Sigmoid colon (tissue), 7 donors: ENCODE measurements at places on chromosomes 3 and 15. TPM values are rescaled to one million over a fixed set of nuclear protein-coding genes. Genes with fewer than 3 reads are reported as not detected.

DNA sequence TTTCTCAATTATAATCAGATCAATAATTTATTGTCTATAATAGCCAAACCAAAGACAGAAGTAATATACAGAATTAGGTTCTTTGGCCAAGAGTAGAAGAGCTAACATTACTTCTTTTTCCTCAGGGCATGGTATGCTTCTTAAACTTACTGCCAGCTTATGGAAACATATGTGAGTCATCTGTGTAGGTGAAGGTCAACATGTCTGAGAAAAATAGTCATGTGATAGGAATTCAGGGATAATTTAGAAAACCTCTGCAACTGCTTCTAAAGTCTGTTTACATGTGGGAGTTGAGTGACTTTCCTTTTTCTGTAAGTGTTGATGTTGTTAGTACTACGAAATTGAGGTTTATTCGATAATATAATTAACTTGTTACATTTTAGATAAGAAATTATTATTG is 19.2 kb upstream of the MAP6D1 start:
- no peak overlapping the region for H3K27ac ChIP-seq
- no peaks in the 10 kb centered on the region for H3K4me1 ChIP-seq
- H3K4me3 ChIP-seq: no peak overlapping the region
- no peak for DNase-seq
- peaks cover 82% of the 10 kb centered on the region for H3K36me3 ChIP-seq

- H3K27ac ChIP-seq: no peak overlapping the region
- no peaks in the 10 kb centered on the region for H3K4me1 ChIP-seq
- H3K36me3 ChIP-seq: no peaks in the 10 kb centered on the region
- no peak overlapping the region for H3K4me3 ChIP-seq
- H3K27me3 ChIP-seq: no peaks in the 10 kb centered on the region
Observed at GRCh38 chr3:4416427-4416945, 50.6 kb downstream of the SUMF1 start.

DNA sequence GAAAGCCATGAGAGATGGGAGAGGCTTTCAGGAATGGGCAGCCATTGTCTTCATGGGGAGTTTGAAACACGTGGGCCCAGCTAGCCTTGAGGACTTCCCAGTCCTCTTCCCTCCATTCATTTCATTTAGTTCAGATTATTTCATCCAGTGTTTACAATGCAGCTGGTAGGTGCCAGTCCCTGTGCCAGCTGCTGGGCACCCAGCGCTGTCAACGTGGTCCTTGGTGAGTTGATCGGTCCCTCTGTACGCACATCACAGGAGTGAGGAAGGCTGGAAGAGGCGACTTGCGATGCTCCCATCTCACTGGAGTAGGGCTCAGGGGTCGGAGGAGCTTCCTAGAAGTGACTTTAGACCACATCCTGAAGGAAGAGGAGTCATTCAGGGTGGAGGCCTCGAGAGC is 206.4 kb upstream of the BHLHE40 start:
- peaks cover 23% of the 10 kb centered on the region for H3K4me1 ChIP-seq
- H3K4me3 ChIP-seq: no peak overlapping the region
- H3K36me3 ChIP-seq: peaks cover 8% of the 10 kb centered on the region
- H3K27me3 ChIP-seq: no peaks in the 10 kb centered on the region

DNA sequence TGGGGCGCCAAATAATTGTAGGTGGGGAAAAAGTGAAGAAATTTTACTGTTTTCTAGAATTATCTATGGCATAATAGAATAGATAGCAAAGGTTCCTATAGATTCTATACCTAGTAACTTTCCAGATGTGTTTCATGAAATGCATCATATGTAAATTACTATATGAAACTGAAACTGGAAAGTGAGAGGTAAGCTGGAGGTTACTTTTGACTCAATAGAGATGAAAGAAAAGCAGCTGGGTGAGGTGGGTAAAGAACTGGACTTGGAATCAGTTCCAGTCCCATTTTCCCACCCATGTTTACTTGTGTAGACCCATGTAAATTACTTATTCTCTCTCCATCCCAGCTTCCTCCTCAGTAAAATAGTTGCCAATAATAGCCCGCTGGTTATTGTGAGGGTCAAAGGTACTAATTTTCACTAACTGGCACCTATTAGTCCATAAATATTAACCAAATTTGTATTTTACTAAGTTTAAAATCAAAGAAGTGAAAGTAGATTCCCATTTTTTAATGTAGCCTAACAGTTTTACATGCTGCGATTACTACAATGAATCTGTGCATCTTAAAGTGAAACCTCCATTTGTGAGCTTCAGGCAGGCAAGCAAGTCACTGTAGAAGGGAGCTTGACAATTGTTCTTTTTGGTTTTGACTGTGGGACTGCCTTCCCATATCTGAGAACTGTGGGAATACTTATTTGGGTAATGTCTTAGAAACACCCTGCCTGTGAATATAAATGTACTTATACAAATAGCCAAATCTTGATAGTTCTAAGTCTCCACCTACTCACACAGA is 312.1 kb downstream of the SLC9A9 start:
- H3K27ac ChIP-seq: peak overlapping the region; percentile 48
- no peak overlapping the region for H3K4me3 ChIP-seq
- DNase-seq: no peak

GRCh38 chr3:181578743-181579142 is 133.0 kb upstream of the SOX2 start:
- no peaks in the 10 kb centered on the region for H3K36me3 ChIP-seq
- no peak overlapping the region for H3K4me3 ChIP-seq
- no peaks in the 10 kb centered on the region for H3K27me3 ChIP-seq
- H3K4me1 ChIP-seq: no peaks in the 10 kb centered on the region
- H3K27ac ChIP-seq: no peak overlapping the region
- no peak for DNase-seq

- H3K36me3 ChIP-seq: no peaks in the 10 kb centered on the region
- H3K27ac ChIP-seq: no peak overlapping the region
- peaks cover 39% of the 10 kb centered on the region for H3K27me3 ChIP-seq
Observed at GRCh38 chr3:5347486-5347885, 160.0 kb downstream of the EDEM1 start.

GRCh38 chr3:150519026-150519425 is 27.3 kb downstream of the SERP1 start:
- DNase-seq: no peak
- H3K27ac ChIP-seq: no peak overlapping the region
- H3K4me3 ChIP-seq: no peak overlapping the region
- H3K27me3 ChIP-seq: no peaks in the 10 kb centered on the region
- no peaks in the 10 kb centered on the region for H3K4me1 ChIP-seq

DNA sequence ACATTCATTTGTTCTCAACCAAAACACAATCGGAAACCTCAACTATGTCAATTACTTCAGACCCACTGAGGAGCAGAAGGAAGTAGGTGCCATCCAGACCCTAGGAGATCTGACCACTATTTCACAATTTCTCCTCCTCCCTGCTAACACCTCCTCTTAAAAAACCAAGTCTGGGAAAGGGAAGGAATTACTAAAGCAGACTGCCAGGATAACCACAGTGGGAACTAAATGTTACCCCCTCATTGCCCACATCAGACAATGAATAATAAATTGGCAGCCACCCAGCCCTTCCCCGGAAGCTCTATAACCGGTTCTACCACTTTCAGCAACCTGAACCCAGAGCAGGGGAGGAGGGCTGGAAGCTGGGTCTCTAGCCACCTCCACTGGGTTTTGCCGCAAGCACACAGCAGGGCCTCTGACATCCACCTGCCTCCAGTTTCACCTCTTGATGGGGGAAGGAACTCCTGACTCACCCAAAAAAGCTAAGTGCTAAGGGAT is 17.6 kb downstream of the C15orf62 start:
- H3K36me3 ChIP-seq: no peaks in the 10 kb centered on the region
- no peak overlapping the region for H3K27ac ChIP-seq
- H3K27me3 ChIP-seq: no peaks in the 10 kb centered on the region
- peak; percentile 61 for DNase-seq
- peaks cover 5% of the 10 kb centered on the region for H3K4me1 ChIP-seq

DNA sequence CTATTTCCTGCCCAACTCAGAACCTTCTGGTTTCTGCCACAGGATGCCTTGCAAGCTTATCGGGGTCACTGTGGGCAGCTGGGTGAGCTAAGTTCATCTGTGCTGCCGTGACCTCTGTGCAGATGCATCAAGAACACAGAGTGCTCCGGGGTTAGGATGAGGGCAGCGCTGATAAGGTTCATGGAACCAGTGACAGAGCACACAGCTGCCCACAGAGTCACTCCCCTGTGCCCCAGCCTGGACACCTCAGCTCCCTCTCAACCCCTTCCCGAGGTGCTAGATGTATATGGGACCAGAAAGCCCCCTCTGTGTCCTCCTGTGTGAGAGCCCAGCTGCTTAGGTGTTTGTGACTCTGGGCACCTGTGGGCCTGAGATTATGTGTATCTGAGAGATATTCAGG is 15.8 kb upstream of the ALAS1 start:
- no peak overlapping the region for H3K27ac ChIP-seq
- H3K36me3 ChIP-seq: no peaks in the 10 kb centered on the region
- no peak overlapping the region for H3K4me3 ChIP-seq
- H3K27me3 ChIP-seq: no peaks in the 10 kb centered on the region
- H3K4me1 ChIP-seq: no peaks in the 10 kb centered on the region

DNA sequence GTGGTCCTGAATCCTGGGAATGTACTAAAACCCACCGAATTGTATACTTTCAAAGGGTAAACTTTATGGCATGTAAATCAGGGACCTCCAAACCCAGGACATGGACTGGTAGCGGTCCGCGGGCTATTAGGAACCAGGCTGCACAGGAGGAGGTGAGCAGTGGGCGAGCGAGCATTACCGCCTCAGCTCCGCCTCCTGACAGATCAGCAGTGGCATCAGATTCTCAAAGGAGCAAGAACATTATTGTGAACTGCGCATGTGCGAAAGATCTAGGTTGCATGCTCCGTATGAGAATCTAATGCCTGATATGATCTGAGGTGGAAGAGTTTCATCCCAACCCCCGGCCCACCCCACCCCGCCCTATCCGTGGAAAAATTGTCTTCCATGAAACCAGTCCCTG is 22.2 kb downstream of the HEG1 start:
- no peak for DNase-seq
- H3K4me3 ChIP-seq: no peak overlapping the region
- peaks cover 32% of the 10 kb centered on the region for H3K4me1 ChIP-seq
- H3K36me3 ChIP-seq: peaks cover 4% of the 10 kb centered on the region
- no peak overlapping the region for H3K27ac ChIP-seq
- H3K27me3 ChIP-seq: no peaks in the 10 kb centered on the region

DNA sequence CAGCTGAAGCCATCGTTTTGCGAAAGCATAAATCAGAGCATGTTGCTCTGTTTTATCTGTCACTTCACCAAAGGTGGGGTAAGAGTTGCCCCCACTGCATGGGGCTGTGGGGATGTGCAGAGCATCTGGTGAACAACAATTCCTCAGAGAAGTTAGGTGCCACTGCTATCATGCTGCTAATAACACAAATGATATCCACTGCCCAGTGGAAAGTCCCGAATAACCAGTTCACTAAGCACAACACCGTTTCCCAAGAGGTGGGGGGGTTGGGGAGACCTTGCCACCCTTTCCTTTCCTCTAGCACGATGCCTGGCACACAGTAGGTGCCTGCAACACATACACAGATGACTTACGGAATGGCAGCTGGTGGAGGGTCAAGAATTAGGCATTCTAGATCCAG is 38.6 kb downstream of the FAM3D start:
- peaks cover 24% of the 10 kb centered on the region for H3K4me1 ChIP-seq
- H3K36me3 ChIP-seq: no peaks in the 10 kb centered on the region
- DNase-seq: no peak
- peak overlapping the region; percentile 38 for H3K27ac ChIP-seq

DNA sequence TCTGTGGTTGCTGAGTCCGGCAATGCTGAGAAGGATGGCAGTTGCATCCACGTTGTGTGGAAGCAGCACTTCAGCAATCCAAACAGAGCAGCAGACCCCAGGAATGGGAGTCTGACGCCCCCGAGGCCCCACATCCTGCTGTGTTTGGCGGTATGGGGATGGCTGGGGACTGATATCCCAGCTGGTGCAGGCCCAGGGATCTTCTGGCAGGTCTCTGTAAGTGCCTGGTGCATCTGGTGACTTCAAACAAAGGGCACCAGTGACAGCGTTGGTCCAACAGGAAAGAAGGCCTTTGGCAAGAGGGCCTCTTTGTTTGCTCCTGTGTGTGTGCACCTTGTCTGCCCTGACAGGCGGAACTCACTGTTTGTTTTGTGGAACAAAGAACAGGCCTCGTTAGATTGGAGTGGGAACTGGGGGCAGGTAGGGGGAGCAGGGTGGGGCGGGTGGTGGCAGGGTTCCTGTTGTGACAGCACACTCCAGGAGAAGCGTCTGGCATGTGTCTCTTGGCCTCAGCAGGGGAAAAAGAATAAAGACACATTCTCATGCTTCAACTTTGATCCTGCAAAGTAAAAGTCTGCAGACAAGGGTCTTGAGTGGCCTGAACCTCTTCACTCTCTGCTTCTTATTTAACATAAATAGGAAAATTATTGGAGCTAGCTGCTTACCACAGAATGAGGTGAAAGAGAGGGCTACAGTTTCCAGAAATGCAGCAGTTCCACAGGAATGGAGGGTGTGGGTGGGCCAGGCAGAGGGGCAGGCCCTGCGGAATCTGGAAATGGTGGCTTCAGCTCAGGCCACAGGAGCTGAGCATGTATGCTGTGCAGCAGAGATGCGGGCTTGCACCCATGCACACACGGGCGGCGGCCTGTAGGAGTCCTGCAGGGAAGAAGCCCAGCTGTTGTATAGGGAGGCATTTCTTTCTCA is 94.5 kb upstream of the MYZAP start:
- peaks cover 16% of the 10 kb centered on the region for H3K4me1 ChIP-seq
- H3K27ac ChIP-seq: no peak overlapping the region
- no peaks in the 10 kb centered on the region for H3K36me3 ChIP-seq
- no peak overlapping the region for H3K4me3 ChIP-seq

DNA sequence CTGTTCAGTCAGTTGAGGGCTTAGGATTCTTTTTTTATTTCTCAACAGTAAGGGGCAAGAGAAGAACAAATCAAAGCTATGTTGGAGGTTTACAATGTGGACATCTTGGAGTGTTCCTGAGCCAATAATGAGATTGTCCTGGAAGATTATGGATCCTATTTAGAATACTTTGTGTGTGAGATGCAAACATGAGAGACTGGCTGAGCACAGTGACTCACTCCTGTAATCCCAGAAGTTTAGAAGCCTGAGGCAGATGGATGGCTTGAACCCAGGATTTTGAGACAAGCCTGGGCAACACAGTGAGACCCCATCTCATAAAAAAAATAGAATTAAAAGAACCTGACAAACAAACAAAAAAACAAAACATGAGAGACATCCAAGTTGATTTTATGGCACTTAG is 351.6 kb downstream of the GAP43 start:
- H3K4me3 ChIP-seq: no peak overlapping the region
- DNase-seq: no peak
- no peaks in the 10 kb centered on the region for H3K27me3 ChIP-seq
- H3K4me1 ChIP-seq: no peaks in the 10 kb centered on the region
- H3K36me3 ChIP-seq: no peaks in the 10 kb centered on the region
- H3K27ac ChIP-seq: no peak overlapping the region

ARHGAP31 gene
- total RNA-seq: 12.8 TPM

MAGI1 gene
- total RNA-seq: 47.8 TPM

LMAN1L gene
- not detected for total RNA-seq

CPA3 gene
- 3.0 TPM for total RNA-seq

GPR87 gene
- not detected for total RNA-seq

PLA2G4D gene
- total RNA-seq: not detected

TXNRD3 gene
- total RNA-seq: 13.6 TPM

GUCA1C gene
- not detected for total RNA-seq

ATR gene
- total RNA-seq: 16.4 TPM

CSTA gene
- total RNA-seq: not detected
